ENCODE measurements at places on chromosomes 12 and 14.
A peak's percentile ranks its signal among the peaks of the same experiment; 100 is the strongest.

DNA sequence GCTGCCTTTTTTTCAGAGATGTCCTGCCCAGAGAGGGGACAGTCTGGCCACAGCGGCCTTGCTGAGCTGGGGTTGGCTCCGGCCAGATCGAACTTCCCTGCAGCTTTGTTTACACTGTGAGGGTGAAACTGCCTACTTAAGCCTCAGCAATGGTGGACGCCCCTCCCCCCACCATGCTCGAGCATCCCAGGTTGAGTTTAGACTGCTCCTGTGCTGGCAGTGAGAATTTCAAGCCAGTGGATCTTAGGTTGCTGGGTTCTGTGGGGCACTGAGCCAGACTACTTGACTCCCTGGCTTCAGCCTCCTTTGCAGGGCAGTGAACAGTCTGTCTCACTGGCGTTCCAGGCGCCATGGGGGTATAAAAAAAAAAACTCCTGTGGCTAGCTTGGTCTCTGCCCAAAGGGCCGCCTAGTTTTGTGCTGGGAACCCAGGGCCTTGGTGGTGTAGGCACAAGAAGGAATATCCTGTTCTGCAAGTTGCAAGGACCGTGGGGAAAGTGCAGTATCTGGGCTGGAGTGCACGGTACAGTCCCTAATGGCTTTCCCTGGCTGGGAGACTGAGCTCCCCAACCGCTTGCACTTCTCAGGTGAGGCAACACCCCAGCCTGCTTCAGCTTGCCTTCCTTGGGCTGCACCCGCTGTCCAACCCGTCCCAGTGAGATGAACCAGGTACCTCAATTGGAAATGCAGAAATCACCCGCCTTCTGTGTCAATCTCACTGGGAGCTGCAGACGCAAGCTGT, 79.1 kb downstream of the LRIG3 start:
- DNase-seq, result peak; percentile 47

DNA sequence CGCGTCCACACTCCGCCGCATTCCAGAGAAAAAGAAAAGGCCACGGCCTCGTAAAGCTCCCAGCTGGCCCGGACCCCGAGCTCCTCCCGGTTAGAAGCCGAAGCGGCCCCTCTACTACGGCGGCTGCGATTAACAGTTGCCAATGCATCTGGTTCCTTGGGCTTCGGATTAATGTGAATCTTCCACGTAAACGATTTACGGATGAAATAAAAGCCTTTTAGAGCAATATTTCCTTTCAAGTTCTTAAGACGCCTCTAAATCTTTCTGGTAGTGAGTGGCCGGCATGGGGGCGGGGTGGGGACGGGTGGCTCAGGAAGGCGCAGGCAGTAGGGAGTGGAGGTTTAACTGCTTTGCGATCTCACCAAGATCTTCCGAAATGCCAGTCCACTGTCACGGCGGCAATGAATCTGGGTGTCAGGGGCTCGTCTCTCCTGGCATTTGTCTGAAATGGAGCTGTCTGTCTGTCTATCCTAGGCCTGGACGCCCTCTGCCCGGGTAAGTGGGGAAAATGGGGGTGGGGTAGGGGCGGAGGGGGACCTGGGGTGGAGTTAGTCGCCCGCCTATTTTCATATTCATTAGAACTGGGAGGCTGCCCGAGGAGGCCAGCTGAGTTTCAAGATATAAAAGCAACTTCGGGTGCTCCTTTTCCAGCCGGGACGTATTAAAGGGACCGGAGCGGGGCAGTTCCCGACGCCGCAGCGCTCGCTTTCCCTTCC, 413 bp upstream of the ALX1 start:
- DNase-seq, result no peak

- DNase-seq, result peak; percentile 29
These were observed 102.7 kb upstream of the USP44 start for GRCh38 chr12:95653771-95654546.

DNA sequence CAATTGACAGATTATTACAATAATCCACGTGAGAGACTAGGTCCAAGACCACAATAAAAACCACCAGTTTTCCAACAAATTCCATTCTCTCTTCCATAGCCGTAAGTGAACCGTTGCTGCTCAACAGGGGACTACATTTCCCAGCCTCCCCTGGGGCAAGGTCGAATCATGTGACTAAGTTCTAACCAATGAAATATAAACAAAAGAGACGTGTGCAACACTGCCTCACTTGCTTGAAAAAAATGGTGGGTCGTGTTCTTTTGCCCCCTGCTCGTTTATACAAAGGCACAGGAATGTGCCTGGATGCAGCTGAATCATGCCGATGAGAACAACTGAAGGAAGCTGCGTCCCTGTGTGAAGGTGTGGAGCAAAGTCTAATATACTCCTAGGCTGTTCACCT, 51.1 kb downstream of the HSPB8 start:
- DNase-seq, result peak; percentile 20

GRCh38 chr12:93686572-93687356, 9.6 kb downstream of the CRADD start:
- DNase-seq, result no peak

GRCh38 chr12:131055596-131056233, 102.0 kb downstream of the ADGRD1 start:
- no peak for DNase-seq

DNA sequence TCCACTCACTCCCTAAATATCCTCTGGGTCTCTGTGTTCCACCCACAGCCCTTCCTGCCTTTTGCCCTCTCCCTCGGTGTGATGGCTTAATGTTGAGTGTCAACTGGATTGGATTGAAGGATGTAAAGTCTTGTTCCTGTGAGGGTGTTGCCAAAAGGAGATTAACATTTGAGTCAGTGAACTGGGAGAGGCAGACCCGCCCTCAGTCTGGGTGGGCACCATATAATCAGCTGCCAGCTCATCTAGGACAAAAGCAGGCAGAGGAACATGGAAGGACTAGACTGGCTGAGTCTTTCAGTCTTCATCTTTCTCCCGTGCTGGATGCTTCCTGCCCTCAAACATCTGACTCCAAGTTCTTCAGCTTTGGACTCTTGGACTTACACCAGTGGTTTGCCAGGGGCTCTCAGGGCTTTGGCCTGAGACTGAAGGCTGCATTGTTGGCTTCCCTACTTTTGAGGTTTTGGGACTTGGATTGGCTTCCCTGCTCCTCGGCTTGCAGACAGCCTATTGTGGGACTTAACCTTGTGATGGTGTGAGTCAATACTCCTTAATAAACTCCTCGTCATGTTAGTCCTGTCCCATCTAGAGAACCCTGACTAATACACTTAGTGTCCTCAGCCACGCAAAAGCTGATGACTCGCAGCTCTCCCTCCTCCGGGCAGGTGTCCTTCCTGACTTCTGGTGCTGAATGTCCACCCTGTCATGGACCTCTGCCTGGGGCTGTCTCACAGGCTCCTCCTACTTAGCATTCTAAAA, 5.9 kb downstream of the DGLUCY start:
- DNase-seq, result no peak

DNA sequence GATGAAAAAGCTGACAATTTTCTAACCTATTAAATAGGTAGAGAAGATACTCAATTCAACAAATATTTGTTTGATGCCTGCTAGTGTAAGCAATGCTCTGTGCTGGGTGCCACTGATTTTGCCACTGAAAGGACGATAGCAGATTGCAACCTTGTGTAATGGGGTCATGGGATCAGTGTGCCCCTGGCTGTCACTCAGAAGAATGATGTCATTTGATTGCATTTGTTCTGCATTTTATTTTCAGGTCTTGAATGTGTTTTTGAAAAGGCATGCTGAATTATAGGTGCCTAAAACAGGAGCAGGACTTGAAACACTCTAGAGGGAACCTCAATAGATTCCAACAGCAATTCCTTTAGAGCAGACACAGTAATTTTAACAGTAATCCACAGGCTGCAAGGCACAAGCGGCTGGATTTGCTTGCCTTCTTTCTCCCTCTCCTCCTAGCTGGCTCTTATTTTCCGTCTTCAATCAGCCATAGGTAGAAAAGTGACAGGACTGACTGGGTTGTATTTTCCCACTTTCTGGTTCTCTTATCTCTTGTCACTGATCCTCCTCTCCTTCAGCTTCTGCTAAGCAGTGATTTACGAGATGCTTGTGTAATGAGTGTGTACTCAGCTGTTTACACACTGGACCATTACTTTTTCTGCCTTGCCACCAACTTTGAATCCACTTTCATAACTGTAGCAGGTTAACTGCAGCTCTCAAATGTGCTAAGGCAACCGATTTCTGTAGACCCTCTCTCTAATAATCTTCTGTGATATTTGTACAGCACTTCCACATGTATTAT, 4.1 kb downstream of the PLXNC1 start:
- no peak for DNase-seq

- DNase-seq, result no peak
These were observed 15.6 kb downstream of the AGAP2 start for GRCh38 chr12:57722716-57723629.

DNA sequence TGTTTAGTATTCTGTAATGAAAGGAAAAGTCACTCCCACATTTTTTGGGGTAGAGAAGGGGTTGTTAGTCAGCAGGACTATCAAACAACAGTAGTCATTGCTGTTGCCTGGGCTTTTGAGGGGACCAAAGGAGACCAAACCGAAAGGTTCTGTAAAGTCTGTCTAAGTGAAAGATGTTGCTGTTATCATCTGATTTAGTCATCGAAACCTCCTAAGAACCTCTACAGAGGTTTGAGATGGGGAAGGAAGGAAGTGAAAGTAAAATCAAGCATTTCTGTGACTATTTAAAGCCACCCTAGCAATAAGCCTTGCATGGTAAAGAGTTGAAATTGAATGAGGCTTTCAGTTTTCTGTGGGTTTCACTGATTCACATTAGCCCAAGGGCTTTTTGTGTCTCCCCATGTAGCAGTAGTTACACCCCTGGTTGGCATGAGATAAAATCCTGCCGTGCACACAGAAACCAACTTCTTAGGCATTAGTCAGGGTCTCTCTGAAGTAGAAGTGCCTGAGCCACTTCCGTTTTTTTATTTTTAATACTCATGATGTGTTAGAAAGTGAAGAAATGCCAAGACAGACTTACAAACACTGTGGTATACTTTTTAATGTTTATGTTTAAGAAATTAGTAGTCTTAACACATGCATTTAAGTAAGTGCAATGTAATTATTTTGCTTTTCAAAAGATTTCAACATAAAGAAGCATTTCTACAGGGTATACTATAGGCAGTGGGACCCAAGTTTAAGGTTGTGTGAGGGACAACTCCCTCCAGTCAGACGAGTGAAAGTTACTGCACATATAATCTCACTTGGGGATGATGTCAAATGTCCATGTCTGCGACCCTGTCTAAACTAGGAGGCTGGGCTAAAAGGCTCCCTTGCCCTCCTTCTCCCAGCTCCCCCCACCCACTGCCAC, 50.4 kb downstream of the DYRK2 start:
- DNase-seq, result peak; percentile 91

GRCh38 chr12:56979628-56980027, 22.2 kb upstream of the RDH16 start:
- DNase-seq, result no peak

DNA sequence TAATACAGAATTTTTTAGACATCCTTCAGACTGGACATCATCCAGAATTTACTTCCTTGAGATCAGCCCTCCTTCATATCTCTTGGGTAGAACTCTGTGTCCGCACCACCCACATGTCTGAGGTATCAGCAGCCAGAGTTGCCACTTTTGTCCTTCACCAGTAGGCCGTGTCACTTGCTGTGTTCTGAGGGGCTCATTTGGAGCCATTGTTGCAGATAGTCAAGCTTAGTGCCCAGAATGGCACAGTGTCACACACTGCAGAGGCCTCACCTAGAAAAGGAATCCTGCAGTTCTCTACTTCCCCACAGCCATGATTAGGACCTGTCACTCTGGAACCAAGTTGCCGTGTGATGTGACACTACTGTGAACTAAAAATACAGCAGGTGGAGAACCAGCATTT, 36.9 kb upstream of the KCNK13 start:
- DNase-seq, result no peak
